ENCODE measurements at places on chromosomes 5 and 9.

DNA sequence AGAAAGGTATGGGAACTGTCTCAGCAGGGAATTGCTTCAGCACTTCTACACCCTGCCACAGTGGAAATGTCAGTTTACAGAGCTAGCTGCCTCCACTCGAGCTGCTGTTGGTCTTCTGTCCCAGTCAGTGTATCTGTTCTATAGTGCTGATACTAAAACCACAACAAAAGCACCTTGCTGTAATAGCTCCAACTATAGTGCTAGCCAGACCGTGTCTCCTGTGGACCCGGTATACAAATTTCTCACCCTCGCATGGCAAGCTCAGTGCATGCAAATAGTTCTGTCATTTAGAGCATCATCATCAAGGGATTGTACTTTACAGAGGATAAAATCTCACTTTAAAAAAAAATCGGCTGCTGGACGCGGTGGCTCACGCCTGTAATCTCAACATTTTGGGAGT lies 51.5 kb upstream of the IQGAP2 start:
- no peak for DNase-seq

DNA sequence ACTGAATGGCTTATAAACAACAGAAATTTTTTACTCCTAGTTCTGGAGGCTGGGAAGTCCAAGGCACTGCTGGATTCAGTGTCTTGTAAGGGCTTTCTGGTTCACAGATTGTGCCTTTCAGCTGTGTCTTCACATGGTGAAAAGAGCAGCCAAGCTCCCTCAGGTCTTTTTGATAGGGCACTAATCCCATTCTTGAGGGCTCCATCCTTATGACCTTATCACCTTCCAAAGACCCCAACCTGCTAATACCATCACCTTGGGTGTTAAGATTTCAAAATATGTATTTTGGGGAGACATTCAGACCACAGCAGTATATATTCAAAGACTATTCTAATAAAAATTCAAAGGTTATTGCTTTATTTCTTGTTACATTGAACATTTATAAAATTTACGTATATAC lies 16.5 kb upstream of the POC5 start:
- DNase-seq = no peak

GRCh38 chr5:18375641-18376040 lies 741.4 kb downstream of the TAF11L14 start:
- no peak for DNase-seq

GRCh38 chr9:130239363-130239695 lies 26.2 kb upstream of the HMCN2 start:
- DNase-seq = no peak

DNA sequence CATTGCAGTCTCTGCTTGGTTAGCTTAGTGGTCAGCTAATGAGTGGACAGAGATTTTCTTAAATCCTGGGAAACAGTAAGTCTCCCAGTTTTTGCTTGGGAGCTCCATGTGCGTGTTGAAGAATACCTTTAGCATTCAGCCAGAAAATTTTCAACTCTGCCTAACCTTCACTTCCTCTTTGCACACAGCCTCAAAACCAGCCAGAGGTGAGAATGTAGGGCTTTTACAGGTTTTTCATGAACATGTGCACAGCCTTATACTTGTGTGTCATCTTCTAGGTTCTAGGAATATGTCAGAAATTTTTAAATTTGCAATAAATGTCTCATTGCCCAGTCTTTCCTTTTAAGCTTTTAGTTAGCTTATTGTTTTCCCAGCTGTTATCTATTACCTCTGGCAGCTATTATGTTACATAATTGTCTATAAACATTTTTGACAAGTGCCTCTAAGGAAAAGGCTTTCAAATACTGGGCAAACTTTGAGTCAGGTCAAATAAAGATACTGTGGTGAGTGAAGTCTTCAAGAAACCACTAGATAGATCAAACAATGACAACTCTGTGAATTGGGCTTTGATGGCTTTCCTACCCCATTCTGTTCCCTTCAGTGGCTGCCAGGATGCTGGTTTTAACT lies 12.7 kb downstream of the ADGRV1 start:
- no peak for DNase-seq

GRCh38 chr5:124748687-124749594 lies 2.5 kb upstream of the ZNF608 start:
- peak; percentile 93 for DNase-seq

DNA sequence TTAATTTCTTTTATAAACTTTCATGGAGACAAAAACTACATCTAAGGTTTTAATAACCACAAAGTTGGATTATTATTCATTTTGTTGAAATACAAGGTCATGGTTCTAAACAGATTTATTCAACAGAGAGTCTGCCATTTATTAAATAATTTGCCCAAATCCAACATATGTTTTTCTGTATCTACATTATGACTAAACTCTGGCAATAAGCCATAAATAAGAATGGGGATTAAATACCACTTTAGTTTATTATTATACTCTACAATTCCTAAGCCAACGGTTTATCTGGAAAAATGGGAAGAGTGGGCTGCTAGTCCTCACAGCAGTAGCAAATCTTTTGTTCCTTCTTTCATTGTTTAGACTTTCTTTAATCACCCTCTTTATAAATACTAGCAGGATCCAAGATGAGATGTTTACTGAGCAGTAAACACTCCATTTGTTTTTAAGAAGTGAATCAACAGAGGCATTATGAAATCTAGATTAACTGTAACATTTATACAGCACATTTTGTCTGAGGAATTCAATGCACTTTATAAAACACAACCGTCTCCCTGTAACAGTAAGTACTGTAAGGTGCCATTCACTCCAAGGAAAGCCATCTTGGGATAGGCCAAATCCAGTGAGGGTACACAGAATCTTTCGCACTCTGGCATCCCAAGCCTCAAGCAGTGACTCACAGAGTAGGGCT lies 89.7 kb downstream of the DROSHA start:
- DNase-seq = no peak

DNA sequence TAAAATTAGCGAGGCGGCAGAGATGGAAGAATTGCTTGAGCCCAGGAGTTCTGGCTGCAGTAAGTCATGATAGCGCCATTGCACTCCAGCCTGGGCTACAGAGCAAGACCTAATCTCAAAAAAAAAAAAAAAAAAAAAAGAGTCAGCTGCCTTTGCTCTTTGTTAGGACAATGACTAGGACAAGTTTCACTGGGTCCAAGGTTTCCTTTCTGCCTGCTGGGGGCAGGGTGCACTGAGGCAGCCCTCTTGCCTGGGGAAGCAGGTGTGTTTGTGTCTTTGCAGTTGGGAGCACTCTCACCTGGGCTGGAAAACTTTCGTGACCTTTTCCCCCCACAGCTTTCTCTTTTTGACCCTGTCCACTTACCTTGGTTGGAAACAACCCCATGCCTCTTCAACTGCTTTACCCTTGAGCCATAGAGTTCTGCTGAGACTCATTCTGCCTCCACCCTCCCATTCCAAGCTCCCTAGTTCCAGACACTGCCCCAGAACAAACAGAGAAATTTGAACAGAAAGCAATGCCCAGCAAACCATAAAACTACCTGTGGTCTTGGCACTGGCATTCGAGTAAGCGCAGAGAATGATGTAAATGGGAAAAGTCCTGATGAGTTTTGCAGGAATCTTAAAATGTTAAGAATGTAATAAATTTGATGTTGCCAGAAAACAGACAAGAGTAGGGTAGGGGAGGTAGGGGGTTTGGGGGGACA lies 17.0 kb upstream of the MYO10 start:
- no peak for DNase-seq

- DNase-seq = no peak
These were observed 337.8 kb downstream of the DEPDC1B start for GRCh38 chr5:60362158-60362557.

DNA sequence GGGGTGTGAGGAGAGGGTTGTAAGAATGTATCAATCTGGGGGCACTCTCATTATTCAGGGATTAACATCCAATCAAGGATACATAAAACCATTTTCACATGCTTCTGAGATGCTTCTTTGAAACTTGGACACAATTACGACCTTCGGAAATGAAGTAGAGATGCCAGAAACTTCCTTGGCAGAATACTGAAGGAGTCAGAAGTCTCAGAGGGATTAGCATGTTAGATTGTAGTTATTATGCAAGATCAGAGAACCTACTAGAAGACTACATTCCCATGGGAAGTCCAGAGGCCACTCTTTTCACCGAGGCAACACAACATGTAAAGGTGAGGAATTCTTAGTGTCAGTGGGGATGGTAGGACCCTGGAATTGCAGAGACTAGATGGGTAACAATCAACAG lies 5.1 kb upstream of the SLC22A4 start:
- no peak for DNase-seq

DNA sequence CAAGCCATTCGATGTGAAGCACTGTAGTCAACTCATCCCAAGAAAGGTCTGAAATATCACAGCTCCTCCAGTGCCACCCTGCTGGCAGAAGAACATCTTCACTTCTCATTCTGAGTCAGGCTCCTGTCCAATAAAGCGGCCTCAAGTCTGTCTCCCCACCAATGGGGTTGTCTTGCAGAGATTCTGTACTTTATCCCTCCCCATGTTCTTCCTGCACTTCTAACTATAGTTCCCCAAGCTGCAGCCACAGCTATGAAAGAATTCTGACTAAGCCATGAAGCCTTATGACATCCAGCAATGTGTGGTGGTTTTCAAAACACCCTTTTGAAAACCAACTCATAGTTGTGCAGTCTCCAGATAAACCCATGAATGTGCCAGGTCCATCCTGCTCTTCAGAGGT lies 6.8 kb downstream of the MACROH2A1 start:
- no peak for DNase-seq

DNA sequence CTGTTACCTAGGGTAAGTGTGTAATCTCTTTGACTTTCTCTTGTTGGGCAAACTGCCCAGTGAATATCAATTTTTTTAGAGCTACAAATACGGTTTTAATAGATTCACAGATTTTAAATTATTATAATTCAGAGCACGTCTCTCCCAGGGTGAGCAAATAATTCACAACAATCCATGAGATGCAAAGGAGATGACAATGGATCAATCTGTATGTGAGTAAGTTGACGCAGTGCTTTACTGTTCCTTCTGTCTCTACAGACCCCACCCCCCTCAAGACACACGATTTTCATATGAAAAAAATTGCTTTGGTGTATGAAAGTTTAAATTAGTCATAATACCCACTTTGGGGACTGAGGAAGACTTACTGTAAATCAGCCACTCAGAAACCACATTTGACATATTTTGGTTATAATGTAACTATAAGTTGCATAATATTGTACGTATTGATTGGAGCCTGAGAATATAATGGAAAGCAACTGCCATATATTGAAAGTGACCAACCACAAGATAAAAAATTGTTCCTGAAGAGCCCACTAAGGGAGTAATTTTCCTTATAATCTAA lies 201.7 kb downstream of the BNC2 start:
- no peak for DNase-seq

DNA sequence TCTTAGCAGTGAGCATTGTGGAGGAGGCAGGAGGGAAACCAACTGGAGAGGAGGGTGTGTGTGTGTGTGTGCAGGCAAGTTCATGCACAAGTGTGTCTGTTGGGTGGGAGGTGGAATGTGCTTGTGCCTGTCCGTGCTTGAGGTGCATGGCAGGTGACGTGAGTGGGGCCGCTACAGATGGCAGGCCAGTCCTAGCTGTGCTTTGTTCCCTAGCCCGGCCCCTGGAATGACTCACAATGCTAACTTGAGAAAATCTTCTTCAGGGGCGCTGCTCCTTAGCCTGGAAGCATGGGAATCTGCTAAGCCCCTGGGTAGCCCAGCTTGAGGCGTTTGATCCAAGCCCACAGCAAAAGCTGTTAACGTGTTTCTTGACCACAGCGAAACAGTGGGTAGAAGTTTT lies 25.0 kb upstream of the DMRT2 start:
- no peak for DNase-seq

DNA sequence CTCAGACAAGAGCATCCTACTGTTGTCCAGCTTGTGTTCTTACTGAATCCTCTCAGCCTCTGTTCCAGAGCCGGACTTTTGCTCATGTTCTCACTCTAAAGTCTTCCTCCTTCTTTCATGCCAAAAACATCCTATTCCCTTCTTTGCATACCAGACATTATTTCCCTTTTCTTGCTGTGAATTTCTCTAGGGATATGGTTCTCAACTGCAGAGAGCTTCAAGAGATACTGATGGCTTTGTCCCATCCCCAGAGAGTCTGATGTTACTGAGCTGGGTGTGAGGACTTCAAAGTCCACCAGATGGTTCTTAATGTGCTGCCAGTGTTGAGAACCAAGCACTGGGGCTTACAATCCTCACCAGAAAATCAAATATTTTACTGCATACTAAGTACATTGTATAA lies 98.6 kb upstream of the FER start:
- DNase-seq = no peak

DNA sequence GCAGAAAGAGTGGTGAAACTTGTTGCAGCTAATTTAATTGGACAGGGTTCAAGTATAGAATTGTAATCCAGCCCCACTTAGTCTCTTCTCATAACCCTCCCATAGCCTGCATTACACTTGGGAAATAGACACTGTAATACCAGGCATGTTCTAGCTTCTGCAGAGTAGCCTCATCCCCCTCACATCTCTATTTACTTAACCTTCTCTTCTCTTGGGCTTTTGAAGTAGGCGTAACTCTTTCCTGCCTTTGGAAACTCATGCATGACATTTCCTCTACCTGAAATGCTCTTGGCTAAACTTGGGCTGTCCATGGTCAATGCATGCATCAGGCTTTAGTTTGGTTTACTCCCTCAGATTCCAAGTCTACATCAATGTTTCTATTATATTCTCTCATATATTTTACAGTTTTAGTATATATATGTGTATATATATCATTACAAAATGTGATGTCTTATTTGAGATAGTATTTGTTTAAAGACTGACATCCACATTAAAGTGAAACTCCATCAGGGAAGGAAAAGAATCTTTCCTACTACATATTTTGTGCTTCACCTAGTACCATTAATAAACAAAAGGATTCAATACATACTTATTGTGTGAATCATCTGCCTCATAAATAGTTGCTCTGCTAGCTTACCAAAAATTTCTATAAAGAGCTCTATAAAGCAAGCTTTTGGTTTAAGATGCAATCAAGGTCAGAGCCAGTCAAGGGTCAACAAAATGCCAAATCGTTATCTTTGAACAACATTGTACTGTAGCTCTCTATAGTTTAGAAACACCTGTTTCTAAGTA lies 1158.0 kb downstream of the MAT2B start:
- DNase-seq = peak; percentile 24

GRCh38 chr9:93829271-93830011 lies 125.7 kb downstream of the BARX1 start:
- no peak for DNase-seq

GRCh38 chr5:25614466-25614865 lies 969.7 kb upstream of the CDH10 start:
- DNase-seq = no peak

Measured in renal cortex interstitium (tissue), 15 donors.